ENCODE measurements at places on chromosomes 6 and 20.

GRCh38 chr6:158560836-158561320 is 987 bp downstream of the TMEM181 start:
- DNase-seq = peak; percentile 38

DNA sequence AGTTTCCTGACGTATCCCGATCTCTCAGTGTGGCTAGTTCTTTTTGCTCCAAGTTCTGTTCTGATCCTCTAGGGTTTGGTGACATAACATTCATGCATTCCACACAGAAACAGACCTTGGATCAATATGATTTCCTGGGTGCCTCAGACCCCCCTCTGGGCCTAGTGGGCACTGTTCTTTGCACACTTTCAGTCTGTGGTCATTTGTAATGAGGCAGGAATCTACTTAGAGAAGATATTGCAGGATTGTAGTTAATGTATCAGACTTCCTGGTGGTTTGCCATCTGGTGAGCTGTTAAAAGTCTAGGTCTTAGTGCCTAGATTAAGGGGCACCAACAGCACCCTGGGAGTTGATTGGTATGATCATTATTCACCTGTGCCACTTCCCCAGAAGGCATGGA is 7.5 kb downstream of the BEND6 start:
- DNase-seq = no peak

DNA sequence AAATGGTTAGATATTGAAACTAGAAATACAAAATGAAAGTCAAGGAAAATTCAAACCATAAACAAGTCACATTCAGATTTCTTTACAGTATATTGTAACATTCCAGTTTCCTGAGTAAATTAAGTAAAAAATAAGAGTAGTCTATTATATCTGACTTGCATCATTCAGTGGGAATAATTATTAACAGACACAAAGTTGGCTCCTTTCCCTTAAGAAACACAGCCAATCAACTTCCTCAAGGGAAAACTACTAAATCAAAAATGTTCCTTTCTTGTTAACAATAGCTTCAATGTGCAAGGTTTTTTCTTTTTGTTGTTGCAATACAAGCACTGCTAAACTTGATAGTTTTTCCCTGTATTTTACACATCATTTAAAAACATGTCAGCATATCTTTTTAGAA is 33.2 kb downstream of the DNAAF9 start:
- no peak for DNase-seq

DNA sequence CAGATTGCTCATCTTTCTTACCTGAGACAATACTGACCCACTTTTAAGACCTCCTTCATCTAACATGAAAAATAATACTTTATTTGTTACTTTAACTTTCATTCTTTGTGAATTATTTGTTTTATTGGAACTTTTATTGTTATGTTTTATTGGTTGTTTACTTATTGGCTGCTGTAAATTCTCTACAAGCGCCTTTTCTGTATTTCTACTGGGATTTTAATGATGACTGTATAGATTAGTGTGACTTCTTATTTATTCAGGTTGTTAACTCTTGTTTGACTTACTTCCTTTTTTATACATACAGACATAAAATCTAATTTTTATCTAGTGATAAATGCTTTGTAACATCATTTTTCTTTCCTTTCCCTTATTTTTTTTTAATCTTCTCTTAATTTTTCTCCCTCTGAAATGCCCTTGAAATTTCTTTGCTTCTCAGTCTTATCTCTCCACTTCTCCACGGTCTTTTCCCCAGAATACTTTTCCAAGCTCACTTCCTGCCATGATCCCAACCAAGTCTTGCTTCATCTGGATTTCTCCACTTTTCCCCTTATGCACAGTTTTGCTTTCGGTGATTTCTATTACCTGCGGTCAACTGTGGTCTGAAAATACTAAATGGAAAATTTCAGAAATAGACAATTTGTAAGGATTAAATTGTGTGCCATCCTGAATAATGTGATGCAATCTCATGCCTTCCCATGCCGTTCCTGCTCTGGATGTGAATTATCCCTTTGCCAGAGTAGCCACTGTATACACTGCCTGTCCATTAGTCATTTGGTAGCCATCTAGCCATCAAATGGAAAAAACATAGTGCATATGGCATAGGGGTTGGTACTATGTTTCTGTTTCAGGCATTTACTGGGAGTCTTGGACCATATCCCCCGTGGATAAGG is 265.9 kb downstream of the PRL start:
- DNase-seq = no peak

- no peak for DNase-seq
Measured at GRCh38 chr6:143539734-143540133, 28.2 kb upstream of the FUCA2 start.

- no peak for DNase-seq
Measured at GRCh38 chr6:152301021-152301764, 336.0 kb downstream of the SYNE1 start.

DNA sequence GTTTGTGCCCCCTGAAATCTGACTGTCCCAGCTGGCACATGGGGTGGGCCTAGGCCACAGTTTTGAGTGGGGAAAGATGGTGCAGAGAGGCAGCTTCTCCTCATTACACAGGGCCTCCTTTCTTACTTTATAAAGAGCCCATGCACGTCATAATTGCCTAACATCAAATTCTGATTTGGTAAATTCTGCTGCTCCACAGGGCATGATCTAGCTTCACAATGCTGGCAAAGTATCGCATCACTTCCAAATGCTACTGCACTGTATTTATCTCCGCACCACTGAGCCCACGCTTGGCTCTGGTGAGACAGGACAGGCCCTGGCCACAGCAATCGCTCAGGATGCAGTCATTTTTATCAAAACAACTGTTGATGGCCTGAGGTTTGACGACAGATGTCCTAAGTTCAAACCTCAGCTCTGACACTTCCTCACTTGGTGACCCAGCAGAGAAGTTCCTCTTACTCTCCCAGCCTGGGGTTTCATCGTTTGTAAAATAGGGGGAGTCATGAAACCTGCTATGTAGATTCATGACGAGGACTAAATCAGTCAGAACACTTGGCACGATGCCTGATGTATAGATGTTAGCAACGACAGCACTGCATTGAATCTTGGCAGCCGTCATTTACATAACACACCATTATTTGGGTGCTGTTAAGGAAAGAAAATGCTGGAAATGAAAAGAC is 187.9 kb downstream of the TTLL2 start:
- DNase-seq = no peak

DNA sequence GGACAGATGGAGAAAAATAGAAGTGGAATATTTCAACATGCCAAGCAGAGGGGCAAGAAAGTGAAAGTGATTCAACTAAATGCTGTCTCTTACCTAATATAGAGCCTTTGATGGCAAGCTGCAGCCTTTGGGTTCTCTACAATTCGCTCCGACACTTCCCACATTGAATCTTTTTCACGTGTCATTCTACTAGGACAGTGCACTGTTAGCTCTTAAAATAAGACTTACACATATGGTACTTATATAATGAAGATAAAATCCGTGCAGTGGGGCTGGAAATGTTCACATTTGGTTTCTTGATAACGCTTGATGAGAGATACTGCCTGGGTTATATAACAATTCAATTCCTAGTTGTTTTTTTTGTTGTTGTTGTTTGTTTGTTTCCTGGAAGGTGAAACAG is 502.4 kb downstream of the LMBRD1 start:
- no peak for DNase-seq

GRCh38 chr6:14665827-14666724 is 548.5 kb downstream of the CD83 start:
- no peak for DNase-seq

- no peak for DNase-seq
Measured at GRCh38 chr6:4308364-4308763, 173.0 kb upstream of the ECI2 start.

DNA sequence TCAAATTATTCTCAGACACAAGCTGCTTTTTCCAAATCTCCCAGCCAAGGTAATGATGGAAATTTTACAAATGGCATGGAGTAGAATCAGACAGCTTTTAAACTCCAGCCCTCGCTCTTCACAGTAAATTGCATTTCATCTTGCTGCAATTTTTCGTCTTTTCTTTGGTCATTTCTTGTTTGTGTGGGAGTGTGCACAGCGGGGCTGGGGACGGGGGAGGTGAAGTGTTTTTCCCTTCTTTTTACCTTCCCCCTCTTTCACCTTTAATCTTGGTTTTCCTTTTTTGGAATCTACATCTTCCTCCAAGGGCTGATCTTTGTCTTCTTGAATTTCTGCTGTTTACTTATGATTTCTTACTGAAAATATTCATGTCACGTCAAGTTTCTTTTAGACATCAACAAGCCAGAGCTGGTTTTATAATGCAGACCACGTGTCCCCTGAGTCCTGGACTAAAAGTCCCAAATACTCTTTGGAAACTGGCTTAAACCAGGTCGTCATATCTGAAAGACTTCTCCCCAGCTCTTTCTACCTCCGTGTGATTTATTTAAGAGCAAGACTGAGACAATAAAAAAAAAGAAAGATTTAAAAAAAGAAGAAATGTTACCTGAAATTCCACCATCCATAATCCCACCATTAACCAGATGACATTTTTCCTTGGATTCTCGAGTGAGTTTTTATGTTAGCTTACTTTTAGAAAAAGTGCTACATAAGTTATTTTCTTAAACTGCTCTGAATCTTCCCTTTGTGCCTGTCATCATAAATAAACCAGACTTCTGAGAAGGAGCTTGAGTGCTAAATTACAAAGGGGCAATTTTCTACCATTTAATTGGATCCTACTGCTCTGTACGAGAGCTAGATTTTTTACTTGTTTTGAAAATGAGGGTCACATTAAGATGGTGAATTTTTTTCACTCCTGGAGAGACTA is 52.0 kb downstream of the MAP3K5 start:
- DNase-seq = no peak

DNA sequence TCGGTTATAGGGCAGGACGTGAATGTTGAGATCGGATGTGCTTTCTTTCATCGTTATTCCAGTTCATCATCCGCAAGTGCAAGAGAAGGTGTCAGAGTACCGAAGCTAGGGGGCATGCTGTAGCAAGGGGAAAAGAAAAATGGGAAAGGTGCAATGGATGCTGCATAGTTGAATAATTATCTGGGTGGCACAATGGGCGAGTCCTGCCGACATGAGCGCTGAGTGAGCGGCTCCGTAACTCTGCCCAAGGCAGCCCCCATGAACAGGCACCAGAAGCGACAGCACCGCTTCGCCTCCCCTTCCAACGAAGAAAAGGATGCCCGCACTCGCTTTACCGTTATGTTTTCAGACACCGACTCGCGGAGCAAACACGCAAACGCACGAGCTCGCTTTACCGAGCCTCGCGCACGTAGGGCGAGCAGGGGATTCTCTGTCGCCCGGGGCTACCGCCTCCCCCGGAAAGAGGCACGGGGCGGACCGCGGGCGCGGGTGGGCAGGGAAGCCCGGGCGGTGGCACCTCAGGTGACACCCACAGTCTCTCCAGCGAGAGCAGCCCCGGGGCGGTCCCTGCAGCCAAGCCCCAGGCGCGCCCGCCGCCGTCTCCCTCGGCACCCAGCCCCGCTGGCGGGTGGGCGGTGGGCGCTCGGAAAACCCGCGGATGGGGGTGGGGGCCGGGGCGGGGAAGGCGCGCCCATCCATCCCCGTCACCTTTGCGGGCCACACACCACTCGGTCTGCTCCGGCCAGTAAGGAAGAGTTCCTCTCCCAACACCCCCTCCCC is 654 bp downstream of the WASF1 start:
- DNase-seq = peak; percentile 74

DNA sequence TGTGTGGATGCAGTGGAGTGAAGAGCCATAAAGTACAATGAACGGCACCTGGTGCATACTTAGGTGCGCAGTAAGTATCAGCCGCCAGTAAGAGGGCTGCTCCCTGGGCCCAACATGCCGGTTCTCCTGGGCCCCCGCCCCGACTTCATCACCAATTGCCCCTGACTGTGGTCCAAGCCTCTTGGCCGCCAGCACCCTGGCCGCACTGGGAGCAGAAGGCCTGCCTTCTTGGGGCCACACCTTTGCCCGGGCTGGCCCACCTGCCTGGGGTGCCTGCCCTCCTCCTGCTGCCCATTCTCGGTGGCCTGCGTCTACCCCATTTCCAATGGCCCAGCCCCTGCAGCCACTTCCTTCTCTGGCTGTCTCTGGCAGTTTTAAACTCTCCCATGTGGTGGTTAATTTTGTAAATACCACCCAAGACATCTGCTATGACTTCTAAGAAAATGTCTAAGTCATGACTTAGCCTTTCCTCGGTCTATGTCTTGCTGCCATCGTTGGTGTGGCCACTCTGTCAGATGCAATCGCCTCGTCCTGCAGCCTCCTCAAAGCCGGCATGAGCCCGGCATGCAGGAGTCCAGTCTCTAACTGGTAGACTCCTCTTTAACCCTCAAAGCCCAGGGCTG is 36.8 kb downstream of the PMEPA1 start:
- DNase-seq = no peak

GRCh38 chr6:33205191-33206026 is 954 bp downstream of the HSD17B8 start:
- DNase-seq = no peak

DNA sequence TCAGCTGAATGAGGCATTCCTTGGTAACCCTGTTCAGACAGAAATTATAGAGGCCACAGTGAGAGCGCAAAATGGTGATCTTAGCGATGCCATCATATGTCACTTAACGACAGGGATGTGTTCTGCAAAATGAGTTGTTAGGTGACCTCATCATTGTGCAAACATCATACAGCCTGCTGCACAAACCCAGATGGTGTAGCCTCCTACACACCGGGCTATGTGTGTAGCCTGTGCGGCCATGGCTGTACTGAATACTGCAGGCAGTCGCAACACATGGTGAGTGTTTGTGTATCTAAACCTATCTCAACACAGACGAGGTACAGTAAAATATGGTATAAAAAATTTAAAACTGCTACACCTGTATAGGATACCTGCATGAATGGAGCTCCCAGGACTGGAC is 234.1 kb upstream of the PMEPA1 start:
- no peak for DNase-seq

DNA sequence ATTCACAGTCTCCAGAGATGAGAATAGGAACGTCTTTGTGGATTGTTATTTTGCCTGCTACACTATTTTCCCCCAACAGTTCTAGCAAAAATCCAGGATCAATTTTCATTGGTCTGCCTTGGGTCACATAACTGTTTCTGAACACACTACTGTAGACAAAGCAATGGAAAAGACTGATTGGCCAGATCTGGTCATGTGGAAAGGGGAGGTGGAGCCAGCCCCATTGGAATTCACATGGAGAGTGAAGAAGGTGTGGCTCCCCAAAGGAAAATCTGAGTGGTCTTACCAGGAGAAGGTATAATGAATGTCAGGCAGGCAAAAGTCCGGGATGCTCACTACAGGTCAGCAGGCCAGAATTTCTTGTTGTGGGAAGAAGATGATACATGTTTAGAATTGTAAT is 9.5 kb upstream of the TP53RK start:
- DNase-seq = no peak

DNA sequence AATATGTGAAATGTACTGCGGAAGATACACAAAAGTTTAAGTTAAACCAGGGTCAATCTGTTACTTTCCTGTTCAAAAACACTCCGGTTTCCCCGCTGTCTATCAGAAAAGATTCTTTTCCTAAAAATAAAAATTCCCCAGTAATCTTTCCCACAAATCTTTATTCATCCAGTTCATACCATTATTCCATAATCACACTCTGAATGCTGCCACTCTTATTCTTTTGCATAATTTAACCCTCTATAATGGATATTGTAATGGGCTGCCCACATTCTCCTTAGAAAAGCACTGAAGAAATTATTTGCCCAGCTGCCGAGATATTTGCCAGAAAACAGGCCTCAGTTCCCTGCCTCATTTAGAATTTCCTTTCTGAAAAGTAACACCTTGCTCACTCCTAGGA is 68.6 kb downstream of the EPHA7 start:
- no peak for DNase-seq

GRCh38 chr6:17628873-17629272 is 28.8 kb downstream of the FAM8A1 start:
- no peak for DNase-seq

Measured in immature natural killer cell (primary cell).